Amygdala (tissue), 56 donors: ENCODE measurements at places on chromosomes 1 and 21.
A peak's percentile ranks its signal among the peaks of the same experiment; 100 is the strongest.

- DNase-seq = peak; percentile 38
Measured at GRCh38 chr21:44051462-44051941, 39.4 kb downstream of the TRAPPC10 start.

GRCh38 chr1:224116131-224116530 lies 2.2 kb downstream of the FBXO28 start:
- DNase-seq = no peak

DNA sequence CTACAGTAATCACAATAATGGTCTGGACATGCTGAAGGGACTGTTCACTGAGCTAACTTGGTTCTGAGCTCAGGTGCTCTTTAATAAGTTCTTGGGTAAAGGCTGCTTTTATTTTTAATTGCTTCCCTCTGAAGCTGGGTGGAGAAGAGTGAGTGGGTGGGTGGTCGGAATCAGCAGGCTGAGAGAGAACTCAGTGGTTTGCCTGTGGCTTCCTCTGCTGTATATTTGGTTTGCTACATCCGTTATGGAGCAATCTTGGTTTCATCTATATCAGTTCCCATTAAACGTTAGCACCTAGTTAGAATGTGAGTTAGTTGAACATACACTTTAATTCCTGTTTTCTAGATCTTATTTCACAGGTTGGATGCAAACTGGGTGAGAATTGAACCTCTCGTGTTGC lies 23.3 kb downstream of the CNIH4 start:
- no peak for DNase-seq

DNA sequence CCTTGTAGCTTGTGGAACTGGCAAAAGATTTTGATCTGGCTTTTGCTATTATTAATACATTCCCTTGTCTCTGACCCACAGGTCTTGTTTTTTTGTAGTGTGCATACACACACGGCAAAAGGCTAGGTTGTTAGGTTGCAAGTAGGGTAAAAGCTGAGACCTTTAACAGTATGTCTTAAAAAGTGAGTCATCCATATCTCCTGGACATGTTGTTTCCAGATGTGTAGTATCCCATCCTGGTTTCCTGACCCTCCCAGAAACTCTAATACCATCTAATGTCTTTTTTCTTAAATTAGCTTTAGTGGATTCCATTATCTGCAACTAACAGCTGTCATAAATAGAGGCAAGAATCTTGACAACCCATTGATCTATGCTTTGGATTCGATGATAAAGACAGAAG lies 14.7 kb downstream of the OVGP1 start:
- DNase-seq = no peak

DNA sequence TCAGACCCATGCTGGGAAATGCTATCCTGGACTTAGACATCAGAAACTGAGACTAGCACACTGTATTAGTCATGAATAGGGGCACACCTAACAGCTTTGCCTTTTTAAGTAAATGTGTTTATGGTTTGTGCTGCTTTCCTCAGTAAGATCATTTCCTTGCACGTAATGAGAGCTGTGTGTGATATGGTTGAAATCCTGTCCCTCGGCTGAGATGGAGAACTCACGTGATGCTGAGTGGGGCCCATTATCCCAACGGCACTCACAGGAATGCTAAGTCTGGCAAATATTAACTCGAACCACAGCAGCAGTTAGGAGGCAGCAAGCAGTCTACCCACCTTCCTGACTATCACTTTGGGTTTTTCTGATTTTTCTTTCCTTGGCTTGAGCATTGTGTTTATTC lies 38.2 kb downstream of the BCL9 start:
- DNase-seq = no peak

- no peak for DNase-seq
Measured at GRCh38 chr1:184291701-184292100, 95.1 kb upstream of the C1orf21 start.

- DNase-seq = no peak
Measured at GRCh38 chr1:154352581-154353459, 27.5 kb downstream of the ATP8B2 start.

- no peak for DNase-seq
Measured at GRCh38 chr1:220917101-220917500, 37.9 kb downstream of the HLX start.

DNA sequence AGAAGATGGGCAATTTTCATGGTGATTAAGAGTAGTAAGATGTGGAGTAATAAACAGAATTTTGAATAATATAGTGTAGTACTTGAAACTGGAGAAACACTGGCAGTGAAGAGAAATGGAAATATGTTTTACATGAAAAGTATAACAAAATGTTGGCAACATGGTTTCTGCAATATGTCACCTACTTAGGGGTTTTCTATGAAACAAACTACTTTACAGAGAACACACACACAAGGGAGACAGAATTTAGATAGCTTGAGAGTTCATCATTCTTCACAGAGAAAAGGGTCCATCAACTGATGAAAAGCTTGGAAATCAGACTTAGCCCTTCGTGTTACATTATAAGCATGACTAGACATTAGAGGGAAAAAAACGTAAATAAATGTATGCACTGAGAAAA lies 135.2 kb downstream of the EIF4G3 start:
- no peak for DNase-seq

GRCh38 chr1:233664253-233664652 lies 50.3 kb downstream of the KCNK1 start:
- DNase-seq = no peak

DNA sequence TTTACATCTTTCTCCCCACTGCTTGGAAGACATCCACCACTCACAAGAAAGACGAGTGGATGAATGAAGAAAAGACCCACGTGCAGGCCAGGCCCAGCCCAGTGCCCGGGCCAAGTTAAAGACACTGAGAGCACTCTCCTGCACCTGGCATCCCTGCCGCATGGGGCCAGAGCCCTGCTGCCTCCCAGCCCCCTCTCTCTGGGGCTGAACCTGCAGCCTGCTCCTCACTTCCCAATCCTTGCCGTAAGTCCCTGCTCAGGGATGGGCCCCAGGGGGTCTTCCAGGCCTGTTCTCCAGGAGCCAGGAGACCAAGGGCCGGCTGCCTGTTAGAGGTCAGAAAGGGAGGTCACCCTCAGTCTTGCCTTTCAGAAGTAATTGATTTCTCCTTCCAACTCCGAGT lies 168.5 kb upstream of the ZC3H12A start:
- no peak for DNase-seq

- DNase-seq = no peak
Measured at GRCh38 chr1:245200146-245200545, 45.4 kb downstream of the KIF26B start.
